MCF 10A (cell line): ENCODE measurements at places on chromosomes 2 and 18. TPM values are rescaled to one million over a fixed set of nuclear protein-coding genes. Genes with fewer than 3 reads are reported as not detected.
A peak's percentile ranks its signal among the peaks of the same experiment; 100 is the strongest.

The SOWAHC gene
- total RNA-seq: 25.6 and 35.3 TPM in 2 replicates

The TMEM17 gene
- total RNA-seq: 2.6 and 3.1 TPM in 2 replicates

The TXNDC2 gene
- total RNA-seq: not detected in 2 replicates

The SH2D6 gene
- total RNA-seq: 0.84 and 2.2 TPM in 2 replicates

The IL1F10 gene
- not detected in 2 replicates for total RNA-seq

The TMX3 gene
- total RNA-seq: 88.7 and 95.0 TPM in 2 replicates

The ST6GAL2 gene
- 0.34 and 0.68 TPM in 2 replicates for total RNA-seq

The CAPN14 gene
- not detected in 2 replicates for total RNA-seq

The C2orf80 gene
- not detected in 2 replicates for total RNA-seq

The COL4A3 gene
- total RNA-seq: 0.12 and 0.49 TPM in 2 replicates

GRCh38 chr18:25112821-25113434, 239.0 kb downstream of the ZNF521 start:
- DNase-seq: no peak

- DNase-seq: peak; percentile 61
Observed at GRCh38 chr2:20424300-20425290, 22.3 kb upstream of the RHOB start.

DNA sequence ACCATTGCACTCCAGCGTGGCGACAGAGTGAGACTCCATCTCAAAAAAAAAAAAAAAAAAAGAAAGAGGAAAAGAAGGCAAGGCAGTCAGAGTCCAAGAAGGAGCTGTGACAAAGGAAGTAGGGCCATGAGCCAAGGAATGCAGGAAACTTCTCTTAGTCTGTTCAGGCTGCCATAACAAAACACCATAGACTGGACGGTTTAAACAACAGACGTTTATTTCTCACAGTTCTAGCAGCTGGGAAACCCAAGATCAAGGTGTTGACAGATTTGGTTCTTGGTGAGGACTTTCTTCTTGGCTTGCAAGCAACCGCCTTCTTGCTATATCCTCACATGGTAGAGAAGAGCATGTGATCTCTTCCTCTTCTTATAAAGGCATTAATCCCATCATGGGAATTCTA, 13.1 kb upstream of the SUMO1 start:
- no peak for DNase-seq

DNA sequence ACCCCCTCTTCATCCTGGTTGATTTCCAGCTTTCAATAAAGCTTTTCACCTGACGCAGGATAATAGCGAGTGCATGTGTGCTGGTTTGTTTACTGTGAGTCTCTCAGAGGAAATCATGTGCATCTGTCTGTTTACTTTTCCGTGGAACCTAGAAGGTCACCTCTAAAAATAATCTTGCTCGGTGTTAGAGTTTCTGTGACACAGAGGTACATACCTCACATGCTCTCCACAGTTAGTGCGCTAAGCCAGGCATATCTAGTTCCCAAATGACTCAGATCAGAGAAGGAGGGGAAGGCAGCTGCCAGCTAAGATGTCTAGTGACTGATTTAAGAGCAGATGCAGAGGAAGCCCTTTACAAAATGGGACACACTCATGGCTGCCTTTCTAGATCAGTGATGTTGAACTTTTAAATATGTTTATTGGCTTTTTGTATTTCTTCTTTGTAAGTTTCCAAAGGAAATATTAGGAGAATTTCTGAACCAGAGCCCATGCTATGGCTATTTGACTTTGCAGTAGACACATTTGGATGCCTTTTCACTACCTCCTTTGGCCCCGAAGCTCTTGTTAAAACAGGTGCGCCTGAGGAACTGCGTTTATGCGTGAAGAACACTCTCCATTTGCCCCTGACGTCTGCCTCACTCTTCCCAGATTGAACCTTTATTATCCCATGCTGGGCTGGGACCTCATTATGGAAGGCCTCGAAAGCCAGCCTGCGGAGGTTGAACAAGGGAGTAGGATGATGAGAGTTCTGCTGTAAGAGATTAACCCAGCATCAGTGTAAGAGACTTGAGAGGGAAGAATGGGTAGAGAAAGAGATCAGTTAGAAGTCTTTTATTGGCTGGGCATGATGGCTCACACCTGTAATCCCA, 145.6 kb downstream of the FAM161A start:
- DNase-seq: peak; percentile 20

DNA sequence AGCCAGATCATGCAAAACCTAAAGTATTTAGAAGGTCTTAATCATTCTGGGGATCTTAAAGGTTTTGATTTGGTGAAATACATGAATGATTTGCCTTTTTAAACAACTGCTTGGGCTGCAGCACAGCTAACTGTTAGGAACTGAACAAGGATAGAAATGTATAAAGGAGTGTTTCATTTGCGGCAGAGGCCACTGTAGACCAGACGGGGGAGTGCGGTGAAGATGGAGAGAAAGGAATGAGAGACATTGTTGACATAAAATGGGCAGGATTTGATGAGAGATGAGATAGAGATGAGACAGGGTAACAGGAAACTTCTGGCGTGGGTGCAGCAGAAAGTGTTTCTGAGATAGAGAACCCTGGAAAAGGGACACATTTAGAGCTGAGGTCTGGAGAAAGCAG, 308.1 kb downstream of the TMX3 start:
- no peak for DNase-seq

GRCh38 chr2:167626961-167627360, 620.4 kb downstream of the STK39 start:
- DNase-seq: no peak

GRCh38 chr2:9001229-9001628, 2.3 kb downstream of the MBOAT2 start:
- peak; percentile 75 for DNase-seq

GRCh38 chr2:207073412-207073800, 92.3 kb downstream of the KLF7 start:
- no peak for DNase-seq

GRCh38 chr18:22556222-22557167, 138.8 kb upstream of the CTAGE1 start:
- DNase-seq: no peak

DNA sequence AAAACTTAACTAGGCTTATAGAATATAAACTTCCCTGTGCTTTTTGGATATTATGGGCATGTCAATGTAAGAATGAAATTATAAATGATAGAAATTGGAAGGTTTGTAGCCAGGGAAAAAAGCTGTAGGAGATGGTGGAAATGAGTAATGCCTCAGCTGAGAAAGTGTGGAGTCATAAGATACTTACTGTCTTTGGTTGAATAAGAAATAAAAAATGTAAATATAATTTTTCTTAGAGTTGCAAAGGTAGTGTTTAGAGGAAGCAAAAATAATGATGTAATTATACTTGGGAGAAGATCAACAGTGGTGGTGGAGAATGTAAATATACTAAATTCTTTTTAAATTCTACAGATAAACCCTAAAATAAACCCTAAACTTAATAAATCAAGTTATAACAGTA, 26.2 kb upstream of the RND3 start:
- DNase-seq: no peak

GRCh38 chr2:171824086-171824485, 70.0 kb downstream of the SLC25A12 start:
- DNase-seq: peak; percentile 59
